Fibroblast of the aortic adventitia (primary cell): ENCODE measurements at places on chromosomes 2 and 18. TPM values are rescaled to one million over a fixed set of nuclear protein-coding genes. Genes with fewer than 3 reads are reported as not detected.

DNA sequence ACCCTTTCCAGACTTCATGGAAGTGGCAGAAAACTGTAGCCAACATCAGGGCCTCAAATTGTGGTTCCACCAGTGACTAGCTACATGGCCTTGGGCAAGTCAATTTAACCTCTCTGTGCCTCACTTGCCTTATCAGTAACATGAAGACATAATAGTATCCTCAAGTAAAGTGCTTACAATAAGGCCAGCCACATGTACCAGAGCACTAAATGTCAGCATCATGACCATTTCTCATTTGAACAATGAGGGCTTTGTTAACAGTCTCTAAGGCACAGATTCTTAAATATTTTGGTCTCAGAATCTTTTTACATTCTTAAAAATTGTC lies 5.8 kb upstream of the KCMF1 start:
- no peak for DNase-seq

- DNase-seq: no peak
Measured at GRCh38 chr18:37346048-37346447, 219.6 kb downstream of the CELF4 start.

DNA sequence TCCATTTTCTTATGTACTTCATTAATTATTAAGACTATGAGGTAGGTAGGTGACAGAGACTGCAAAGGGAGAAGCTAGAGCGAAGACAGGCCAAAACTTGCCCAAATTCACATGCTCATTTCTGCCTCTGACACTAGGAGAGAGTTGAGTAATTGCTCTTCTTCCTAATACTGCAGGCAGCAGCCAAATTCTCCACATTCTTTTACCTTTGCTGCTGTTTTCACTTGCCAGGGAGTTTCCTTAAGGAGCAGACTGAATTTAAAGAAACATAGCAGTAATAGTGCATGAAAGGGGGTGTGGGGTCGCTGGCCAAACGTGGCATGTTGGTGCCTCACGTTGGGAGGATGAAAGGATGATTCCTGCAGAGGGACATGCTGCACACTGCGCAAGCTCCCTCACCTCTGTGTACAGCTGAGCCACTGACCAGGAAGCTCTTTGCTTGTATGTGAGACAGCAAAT lies 12.3 kb downstream of the CRIM1 start:
- DNase-seq: peak; percentile 57

DNA sequence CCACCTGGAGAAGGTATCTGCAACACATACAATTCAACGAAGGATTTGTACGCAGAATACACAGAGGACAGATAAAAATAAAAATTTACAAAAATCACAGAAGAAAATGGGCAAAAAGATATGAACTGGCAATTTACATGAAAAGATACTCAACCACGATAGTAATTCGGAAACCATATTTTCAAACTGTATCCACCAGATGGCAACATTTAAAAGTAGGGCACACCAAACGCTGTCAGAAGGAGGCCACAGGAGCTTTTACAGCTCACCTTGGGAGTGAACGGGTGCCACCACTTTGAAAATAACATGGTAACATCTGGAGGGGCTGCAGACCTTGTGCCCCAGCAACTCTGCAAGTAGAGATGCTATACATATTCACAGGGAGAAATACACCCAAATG lies 9.8 kb downstream of the KIF1A start:
- DNase-seq: peak; percentile 13

- no peak for DNase-seq
Measured at GRCh38 chr2:213148572-213149261, 2.7 kb downstream of the IKZF2 start.

DNA sequence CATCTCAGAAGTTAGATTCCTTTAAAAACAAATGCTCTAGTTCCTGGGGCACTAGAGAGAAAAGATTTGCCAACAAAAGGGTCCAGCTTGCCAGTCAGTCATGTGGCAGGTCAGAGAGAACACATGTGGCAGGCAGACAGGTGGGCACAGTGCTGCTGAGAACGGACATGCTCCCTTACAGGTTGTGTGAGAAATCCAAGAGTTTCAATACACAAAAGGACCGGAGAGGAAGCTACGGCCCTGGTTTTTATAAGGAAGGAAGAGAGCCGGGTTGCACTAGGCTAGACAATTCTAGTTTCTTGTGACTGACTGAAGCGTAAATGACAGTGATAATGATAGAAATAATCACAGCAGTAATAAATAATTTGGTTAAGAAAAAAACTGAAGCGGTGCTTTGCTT lies 18.3 kb downstream of the CDC42EP3 start:
- no peak for DNase-seq

GRCh38 chr2:16487686-16488085 lies 177.9 kb downstream of the CYRIA start:
- DNase-seq: peak; percentile 1

CASP10 gene
- total RNA-seq: 4.8 and 9.1 TPM in 2 replicates

NIF3L1 gene
- 8.4 and 38.5 TPM in 2 replicates for total RNA-seq

RGPD4 gene
- 0.16 TPM in 1 of 2 replicates, not detected in the other for total RNA-seq

CD28 gene
- not detected in 2 replicates for total RNA-seq
